Mucosa of gallbladder (tissue), 1 donor: ENCODE measurements at places on chromosomes 3 and 15. TPM values are rescaled to one million over a fixed set of nuclear protein-coding genes. Genes with fewer than 3 reads are reported as not detected.

DNA sequence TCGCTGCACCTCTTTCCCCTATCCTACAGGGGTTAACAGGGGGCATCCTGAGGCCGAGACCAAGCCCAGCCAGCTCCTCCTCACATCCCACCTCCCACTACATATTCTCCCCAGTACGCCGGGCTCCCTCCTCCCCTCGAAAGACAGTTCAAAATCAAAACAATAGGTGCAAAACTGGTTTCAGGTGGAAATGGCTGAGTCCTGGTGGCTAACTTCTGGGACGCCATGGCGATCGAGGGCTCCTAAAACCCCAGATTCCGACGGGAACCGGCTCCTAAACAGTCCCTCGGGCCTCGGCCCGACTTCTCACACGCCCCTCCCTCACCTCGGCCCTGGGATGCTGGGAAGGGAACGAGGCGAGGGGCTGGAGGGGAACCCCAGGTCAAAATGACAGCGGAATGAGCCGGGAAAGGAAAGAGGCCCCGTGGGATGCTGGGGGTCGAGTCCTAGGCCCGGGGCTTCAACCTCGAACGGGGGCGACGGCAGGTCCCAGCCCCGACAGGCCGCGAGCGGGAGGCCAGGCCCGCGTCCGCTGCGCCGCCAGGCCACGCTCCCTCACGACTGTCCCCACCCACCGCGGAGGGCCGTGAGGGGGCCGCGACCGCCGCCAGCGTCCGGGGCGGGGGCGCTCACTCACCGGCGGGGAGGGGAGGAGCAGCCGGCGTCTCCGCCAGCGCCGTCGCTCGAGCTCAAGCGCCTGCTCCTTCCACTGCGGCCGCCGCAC is 492 bp downstream of the TMCC1 start:
- no peak for DNase-seq

SMAD6 gene
- 50.5 TPM for total RNA-seq

LRRC31 gene
- total RNA-seq = 2.9 TPM

DNA sequence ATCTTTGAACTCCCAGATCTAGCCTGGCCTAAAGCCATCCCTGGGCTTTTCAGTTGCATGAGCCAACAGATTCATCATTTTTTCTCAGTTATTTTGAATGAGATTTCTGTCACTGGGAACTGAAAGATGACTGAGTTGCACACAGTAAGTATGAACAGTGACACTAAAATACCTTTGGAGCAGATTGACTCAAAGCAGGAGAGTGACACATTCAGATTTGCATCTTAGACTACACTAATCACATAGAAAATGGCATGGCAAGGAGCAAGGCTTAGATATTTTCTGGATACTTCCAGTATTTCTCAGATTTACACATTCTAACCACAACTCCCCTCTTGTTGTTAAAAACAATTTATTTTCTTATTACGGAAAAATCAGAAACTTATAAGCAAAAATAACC is 32.8 kb downstream of the SEC62 start:
- DNase-seq = no peak

TMEM212 gene
- not detected for total RNA-seq

SKOR1 gene
- 0.43 TPM for total RNA-seq

HEMK1 gene
- total RNA-seq = 29.3 TPM

DNA sequence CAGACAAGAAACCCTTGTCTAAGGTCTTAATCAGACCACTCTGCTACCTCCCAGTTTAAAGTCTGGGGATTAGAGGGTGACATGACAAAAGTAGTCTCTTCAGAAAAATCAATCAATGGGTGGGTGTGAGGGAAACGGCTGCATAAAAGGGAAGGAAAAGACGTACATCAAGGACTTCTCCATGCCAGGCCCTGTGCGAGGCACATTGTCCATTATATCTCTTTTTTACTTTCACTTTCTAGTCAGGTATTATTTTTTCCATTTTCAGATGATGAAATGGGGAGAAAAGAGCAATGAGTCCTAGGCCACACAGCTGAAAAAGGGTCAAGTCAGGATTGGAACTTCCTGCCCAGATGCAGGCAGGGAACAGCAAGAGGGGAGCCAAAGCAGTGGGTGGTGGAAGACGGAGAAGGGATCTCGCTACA is 4.6 kb upstream of the CX3CR1 start:
- no peak for DNase-seq

DNA sequence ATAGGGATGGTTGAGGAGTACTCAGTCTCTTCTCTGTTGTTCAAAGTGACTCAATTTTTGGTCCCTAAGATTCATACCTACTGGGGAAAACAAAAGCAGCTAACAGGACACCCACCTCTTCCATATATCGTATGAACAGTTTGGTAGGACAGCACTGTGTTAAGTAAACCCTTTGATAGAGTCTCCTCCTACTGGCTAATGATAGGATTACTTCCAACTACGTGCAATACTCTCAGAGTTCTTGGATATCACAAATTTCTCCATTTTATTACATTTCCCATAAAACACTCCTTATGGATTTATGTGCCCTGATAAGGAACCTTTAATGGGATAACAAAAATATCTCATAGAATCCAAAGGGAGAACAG is 200.2 kb upstream of the GOLGA6L4 start:
- no peak for DNase-seq

CKMT1A gene
- total RNA-seq = 65.4 TPM

DNA sequence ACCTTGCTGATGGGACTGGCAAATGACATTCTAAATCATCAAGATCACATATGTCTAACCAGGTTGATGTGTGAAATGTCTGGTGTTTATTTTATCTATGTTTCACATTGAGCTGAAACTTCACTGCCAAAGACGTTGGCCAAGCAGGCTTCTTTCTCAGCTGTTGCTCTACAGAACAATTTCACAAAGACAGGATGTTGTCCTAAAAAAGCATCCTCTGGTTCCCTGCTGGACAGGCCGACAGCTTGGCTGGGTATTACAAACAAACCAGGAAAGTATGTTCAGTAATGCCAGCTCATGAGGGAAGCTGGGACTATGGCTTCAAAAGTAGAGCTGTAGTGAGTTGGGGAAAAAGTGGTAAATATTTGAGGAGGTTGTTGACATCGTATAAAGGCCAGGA is 179.4 kb downstream of the FAM43A start:
- DNase-seq = no peak

- DNase-seq = no peak
Observed at GRCh38 chr3:38455639-38456430, 2.1 kb downstream of the ACVR2B start.

DNA sequence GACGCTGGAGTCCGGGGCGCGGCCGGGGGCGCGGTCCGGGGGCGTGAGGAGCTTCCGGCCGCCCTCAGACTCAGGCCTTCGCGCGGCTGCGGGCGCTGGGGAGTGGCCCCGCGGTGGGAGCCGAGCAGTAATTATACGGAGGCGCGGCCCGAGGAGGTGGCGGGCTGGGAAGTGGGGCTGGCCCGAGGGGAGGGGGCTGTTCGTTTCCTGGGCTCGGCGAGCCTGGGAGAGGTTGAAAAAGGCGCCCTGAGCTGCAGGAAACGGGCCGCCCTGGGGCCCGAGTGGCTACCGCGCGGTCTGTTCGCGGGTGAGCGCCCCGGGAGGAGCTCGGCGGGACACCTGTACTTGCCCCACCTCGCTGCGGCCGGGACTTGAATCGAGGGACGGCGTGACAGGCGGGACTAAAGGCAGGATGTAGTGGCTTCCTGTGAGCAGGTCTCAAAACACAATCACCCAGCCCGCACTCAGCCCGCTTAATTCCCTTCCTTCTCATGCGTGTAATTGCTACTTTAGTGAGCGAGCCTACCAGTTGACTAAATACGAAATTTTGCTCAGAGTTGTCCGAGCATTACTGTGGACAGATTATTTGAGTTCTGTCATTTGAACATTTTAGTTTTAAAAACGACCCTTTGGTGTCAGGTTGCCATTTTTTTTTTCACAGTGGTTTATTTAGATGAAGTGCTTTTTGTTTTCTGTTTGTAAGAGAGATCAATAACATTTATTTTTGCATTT is 860 bp downstream of the RASA2 start:
- DNase-seq = peak; percentile 70

GRCh38 chr3:7205962-7206361 is 345.0 kb downstream of the GRM7 start:
- DNase-seq = no peak

DNA sequence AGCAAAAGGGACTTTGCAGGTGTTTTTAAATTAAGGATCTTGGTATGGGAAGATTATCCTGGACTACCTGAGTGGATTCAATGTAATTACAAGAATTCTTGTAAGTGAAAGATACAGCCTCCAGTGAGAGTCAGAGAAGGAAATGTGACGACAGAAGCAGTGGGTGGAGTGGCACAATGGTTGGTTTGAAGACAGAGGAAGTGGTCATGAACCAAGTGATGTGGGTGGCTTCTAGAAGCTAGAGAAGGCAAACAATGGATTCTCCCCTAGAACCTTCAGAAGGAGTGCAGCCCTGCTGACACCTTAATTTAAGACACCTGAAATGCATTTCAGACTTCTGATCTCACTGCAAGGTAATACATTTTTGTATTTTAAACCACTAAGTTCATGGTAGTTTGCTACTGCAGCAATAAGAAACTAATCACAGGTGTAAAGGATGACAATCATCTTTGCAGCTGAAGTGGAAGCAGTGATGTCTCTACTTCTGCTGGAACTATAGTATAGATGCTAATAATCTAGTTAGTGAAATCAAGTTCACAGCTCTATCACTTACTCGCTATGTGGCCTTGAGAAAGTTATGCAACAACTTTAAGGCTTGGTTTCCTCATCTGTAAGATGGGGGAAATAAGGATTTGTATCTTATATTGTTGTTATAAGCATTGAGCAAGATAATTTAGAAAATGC is 403.4 kb upstream of the SUCLG2 start:
- no peak for DNase-seq

- no peak for DNase-seq
Observed at GRCh38 chr3:172057059-172057458, 17.7 kb downstream of the FNDC3B start.
